Cortex of kidney (tissue), 1 donor: ENCODE measurements at places on chromosomes 1 and 21.

- no peak for DNase-seq
Observed at GRCh38 chr1:86860020-86860419, 53.9 kb downstream of the SELENOF start.

GRCh38 chr1:6975331-6976043 is 190.2 kb downstream of the CAMTA1 start:
- no peak for DNase-seq

DNA sequence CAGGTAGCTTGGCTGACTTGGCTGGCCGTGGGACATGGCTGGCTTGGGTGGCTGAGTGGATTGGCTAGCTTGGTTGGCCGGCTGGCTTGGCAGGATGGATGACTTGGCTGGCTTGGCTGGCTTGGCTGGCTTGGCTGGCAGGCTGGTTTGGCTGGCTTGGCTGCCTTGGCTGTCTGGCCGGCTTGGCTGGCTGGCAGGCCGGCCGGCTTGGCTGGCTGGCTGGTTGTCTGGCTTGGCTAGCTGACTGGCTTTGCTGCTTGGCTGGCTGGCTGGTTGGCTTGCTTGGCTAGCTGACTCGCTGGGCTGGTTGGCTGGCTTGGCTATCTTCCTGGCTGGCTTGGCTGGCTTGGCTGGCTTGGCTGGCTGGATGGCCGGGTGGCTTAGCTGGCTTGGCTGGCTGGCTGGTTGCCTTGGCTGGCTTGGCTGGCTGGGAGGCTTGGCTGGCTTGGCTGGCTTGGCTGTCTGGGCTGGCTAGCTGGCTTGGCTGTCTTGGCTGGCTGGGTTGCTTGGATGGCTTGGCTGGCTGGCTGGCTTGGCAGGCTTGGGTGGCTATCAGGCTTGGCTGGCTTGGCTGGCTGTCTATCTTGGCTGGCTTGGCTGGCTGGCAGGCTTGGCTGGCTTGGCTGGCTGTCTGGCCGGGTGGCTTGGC is 129.7 kb upstream of the FAM72C start:
- DNase-seq, result no peak

GRCh38 chr21:33836408-33836807 is 79.2 kb downstream of the ATP5PO start:
- DNase-seq, result no peak

DNA sequence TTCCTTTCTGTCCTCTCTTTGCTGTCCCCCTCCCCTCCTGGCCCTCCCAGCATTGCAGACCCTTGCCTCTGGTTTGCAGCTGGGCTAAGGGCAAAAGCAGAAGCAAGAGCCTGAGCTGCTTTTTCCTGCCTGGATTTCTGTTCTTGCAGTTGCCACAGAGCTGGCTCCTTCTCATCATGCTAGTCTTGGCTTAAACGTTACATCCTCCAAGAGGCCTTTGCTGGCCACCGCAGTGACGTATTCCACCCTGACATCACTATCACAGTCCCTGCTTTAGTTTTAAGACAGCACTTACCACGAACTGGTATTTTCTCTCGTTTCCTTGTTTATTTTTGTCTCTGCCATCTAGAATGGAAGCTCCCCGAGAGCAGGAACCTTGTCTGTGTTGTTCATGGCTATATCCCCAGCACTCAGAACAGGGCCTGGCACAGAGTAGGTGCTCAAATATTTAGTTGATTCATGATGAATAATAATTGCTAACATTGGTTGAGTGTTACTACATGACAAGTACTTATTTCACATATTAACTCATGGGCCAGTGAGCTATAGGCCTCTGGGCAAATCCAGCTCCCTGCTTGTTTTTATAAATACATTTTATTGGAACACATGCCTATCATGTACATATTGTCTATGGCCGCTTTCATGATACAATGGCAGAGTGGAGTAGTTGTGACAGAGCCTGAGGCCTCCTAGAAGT is 13.2 kb upstream of the CSF1 start:
- DNase-seq, result no peak

DNA sequence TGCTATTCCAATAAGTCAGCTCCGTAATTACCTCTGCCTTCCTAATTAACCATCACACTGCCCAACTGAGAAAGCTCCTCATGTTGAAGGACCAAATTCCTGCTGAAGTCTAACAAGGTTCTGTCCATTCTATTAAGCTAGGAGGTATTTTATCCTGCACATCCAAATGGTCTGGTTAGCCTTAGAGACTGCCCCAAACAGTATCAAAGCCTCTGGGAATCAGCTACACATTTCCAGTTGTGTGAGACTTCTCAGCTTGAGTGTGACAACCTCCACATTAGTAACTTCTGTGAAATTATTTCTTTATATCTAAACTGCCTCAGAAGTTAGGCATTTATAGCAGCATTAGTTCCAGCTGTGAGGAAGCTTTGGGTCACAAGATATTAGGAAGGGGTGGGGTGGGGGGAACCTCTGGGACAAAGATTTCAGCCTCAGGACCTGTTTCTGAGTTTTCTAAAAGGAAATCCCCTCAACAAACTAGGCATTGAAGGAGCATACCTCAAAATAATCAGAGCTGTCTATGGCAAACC is 150.5 kb upstream of the DUSP10 start:
- no peak for DNase-seq

DNA sequence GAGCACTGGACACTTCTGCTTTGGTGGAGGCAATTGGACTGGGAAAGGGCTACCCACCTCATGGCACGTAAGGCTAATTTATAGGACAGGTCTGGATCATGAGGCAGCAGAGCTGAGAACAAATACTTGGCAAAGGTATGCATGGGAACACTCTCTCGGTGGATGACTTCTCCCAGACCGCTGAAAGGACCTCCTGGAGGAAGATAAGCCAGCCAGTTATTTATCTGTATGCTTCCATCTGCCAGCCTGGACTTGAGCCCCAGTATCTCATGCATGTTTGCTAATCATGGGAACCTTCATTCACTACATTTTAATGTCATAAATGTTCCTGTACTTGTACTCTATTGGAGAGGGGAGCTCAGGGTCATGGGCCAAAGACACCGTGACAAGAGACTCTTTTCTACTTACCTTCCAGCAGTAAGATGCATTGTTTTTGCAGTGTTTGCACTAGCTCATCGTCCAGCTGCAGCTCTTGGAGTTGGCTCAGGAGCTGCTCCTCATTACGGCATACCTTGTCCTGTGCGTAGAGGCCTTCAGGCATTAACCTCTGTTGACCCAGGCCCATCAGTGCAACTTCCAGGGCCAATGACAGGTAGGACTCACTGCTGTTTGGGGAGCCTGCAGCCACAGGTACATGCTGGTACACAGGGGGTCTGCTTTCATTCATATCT is 23.7 kb downstream of the UROD start:
- DNase-seq, result no peak

- DNase-seq, result no peak
Observed at GRCh38 chr1:65323246-65323645, 13.9 kb downstream of the DNAJC6 start.

GRCh38 chr1:225767634-225768540 is 9.7 kb upstream of the SRP9 start:
- no peak for DNase-seq

GRCh38 chr21:14918527-14918926 is 146.3 kb downstream of the NRIP1 start:
- DNase-seq, result no peak

- DNase-seq, result no peak
Observed at GRCh38 chr1:33338440-33339211, 17.7 kb upstream of the A3GALT2 start.

DNA sequence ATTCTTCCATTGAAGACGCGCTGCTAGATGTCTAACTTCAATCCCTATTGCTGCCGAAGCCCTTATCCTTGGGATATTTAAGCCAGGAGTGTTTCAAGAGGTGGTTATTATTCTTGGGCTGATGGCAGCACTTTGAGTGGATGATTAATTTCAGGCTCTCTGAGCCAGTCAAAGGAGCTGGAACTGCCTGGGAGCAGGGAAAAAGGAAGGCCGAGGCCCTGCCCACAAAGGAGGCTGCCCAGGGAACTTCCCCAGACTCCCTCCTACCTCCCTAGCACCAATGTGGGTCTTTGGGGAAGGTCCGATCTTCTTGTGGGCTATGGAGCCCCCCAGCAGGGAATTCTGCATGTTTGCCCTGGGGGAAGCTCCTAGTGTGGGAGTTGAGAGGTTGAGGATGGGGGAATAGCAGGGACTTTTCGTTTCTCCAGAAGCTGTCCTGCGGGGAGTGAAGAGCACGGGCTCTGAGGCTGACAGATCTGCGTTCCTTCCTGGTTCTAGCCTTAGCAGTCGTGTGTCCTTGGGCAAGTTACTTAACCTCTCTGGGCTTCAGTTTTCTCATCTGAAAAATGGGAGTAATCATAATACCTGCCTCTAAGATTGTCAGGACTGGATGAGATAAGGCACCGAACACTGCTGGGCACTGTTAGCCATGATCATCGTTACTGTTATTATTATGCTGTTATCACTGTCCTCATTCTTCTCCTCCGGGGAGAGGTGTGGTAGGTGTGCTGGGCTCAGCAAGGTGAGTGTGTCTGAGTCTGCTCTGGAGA is 6.3 kb downstream of the KCNQ4 start:
- DNase-seq, result no peak

- DNase-seq, result no peak
Observed at GRCh38 chr1:43491061-43491460, 37.3 kb upstream of the HYI start.
